Activated CD4-positive, alpha-beta T cell treated with anti-CD3 and anti-CD28 coated beads, Interleukin-2, amount 50 U/mL, for 48 hours (primary cell): ENCODE measurements at places on chromosomes 16 and 17.

DNA sequence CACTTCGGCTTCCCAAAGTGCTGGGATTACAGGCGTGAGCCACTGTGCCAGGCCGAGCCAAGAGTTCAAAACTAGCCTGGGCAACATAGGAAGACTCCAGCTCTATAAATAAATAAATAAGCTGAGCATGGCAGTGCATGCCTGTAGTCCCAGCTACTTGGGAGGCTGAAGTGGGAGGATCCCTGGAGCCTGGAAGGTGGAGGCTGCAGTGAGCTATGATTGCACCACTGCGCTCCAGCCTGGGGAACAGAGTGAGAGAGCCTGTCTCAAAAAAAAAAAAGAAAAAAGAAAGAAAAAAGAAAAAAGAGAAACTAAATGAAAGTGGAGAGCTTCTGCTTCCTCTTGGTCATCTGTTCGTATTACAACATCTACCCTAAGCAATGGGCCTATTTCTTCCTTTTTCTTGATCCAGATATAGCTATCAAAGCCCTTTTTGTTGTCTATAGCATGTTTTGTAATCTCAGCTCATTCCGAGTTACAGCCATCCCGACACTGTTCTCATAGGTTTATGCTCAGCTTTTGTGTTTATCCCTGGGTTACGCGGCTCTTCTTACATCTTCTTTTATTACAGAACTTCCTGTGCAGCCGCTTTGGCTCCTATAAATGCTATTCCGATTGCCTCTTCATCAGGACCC is 14.1 kb upstream of the MAPK3 start:
- DNase-seq, result no peak

GRCh38 chr16:84752600-84752999 is 52.8 kb downstream of the USP10 start:
- DNase-seq, result no peak

GRCh38 chr17:13931800-13932460 is 137.4 kb upstream of the COX10 start:
- no peak for DNase-seq

DNA sequence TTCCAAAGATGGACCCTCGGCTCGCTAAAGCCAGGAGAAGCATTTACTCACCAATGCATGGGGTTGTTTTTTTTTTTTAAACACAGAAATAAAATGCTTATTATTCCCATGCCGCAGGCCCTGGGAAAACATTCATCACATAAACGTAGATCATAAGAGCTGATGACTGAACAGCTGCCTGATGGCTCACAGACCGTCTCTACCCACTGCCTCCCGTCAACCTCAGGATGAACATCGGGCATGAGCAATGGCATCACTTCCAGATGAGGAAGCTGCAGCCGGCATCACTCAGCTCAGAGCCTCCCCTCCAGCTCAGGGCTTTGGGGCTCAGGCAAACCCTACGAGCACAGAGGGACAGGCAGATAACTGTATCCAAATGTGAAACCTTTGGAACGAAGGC is 380.6 kb downstream of the CPPED1 start:
- no peak for DNase-seq

- DNase-seq, result peak; percentile 87
Observed at GRCh38 chr16:89720813-89721545, at the start of the genes VPS9D1 and ZNF276. Gene VPS9D1, minus strand, starts transcription at chr16:89720898. Its CDS starts 37 bp downstream, at chr16:89720861. Gene ZNF276, plus strand, starts transcription at chr16:89721537. Its CDS starts 104 bp downstream, at chr16:89721641.

DNA sequence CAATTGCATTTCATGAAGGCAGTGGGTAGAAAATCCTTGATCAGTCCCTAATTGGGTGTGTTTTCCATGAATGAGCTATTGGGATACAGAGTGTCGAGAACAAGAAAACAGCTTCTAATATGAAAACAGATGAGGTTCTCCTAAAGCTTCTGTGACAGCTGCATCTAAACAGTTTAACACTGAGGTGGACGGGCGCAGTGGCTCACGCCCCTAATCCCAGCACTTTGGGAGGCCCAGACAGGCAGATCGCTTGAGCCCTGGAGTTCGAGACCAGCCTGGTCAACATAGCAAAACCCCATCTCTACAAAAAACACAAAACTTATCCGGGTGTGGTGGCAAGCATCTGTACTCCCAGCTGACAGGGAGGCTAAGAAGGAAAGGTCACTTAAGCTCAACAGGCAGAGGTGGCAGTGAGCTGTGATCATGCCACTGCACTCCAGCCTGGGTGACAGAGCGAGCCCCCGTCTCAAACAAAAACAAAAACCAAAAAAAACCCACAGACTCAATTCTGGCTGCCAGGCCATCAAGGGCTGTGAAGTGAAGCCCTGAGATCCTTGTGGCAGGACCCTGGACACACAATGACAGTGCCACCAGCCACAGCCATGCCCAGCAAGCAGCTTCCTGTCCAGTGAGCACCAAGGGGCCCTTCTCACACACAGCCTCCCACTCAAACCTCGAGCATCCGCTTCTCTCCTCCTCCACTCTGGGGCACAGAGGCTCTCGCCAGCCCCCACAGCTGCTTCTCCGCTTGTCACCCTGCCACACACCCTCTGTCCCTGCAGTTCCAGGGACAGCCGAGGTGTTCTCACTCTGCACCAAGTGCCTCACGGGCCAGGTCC is 44.0 kb downstream of the ANKRD11 start:
- no peak for DNase-seq
